ENCODE measurements at places on chromosomes 5 and 9. TPM values are rescaled to one million over a fixed set of nuclear protein-coding genes. Genes with fewer than 3 reads are reported as not detected.

GRCh38 chr9:83070261-83070660, 7.3 kb upstream of the RASEF start:
- H3K27me3 ChIP-seq = no peaks in the 10 kb centered on the region
- H3K4me3 ChIP-seq = no peak overlapping the region
- H3K27ac ChIP-seq = peak overlapping the region; percentile 17
- H3K4me1 ChIP-seq = peaks cover 13% of the 10 kb centered on the region
- no peaks in the 10 kb centered on the region for H3K36me3 ChIP-seq
- peak; percentile 85 for DNase-seq

GRCh38 chr5:68383888-68384310, 168.3 kb downstream of the PIK3R1 start:
- H3K36me3 ChIP-seq = no peaks in the 10 kb centered on the region
- no peak overlapping the region for H3K4me3 ChIP-seq
- H3K4me1 ChIP-seq = no peaks in the 10 kb centered on the region
- no peaks in the 10 kb centered on the region for H3K27me3 ChIP-seq

Gene FRRS1L
- total RNA-seq = 1.1 TPM

GRCh38 chr5:5751498-5751897, 329.0 kb downstream of the ICE1 start:
- H3K4me3 ChIP-seq = no peak overlapping the region
- no peaks in the 10 kb centered on the region for H3K36me3 ChIP-seq
- no peak for DNase-seq
- H3K27ac ChIP-seq = no peak overlapping the region

Gene CACNA1B
- total RNA-seq = 3.5 TPM

DNA sequence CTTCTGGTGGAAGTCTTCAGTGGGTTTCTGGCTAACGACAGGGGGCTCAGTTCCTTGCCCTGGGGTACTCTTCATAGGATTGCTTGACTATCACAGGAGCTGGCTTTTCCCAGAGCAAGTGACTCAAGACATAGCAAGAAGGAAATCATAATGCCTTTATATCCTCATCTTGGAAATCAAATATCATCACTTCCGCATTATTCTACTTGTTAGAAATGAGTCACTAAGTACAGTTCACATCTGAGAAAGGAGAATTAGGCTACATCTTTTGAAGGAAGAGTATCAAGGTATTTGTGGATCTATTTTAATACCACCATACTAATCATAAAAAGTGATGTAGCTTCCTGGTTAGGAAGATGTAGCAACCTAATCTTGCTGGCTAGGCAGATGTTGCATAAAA, 148.2 kb upstream of the RAI14 start:
- H3K4me1 ChIP-seq = peaks cover 15% of the 10 kb centered on the region
- H3K27ac ChIP-seq = no peak overlapping the region
- no peak overlapping the region for H3K4me3 ChIP-seq

- H3K27me3 ChIP-seq = no peaks in the 10 kb centered on the region
- no peak overlapping the region for H3K27ac ChIP-seq
These were observed 129.1 kb upstream of the FBN2 start for GRCh38 chr5:128667152-128667551.

Gene ZNF883
- 1.9 TPM for total RNA-seq

Gene LCN2
- total RNA-seq = not detected

DNA sequence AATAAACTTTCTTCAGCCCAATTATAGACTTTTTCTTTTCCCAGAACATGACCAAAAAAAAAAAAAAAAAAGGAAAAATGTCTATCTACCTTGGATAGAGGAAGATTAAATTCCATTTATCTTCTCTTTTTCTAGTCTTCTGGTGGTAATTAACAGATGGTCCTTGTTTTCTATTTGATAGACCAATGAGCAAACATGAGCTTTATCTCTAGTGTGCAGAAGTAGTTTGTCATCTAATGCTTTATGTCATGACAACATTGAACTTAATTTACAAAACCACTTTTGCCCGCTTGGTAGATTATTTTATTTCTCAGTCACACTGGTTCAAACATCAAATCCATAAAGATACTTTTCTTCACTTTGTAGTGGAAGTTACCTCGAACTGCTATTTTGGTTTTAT, 69.5 kb upstream of the ELL2 start:
- DNase-seq = no peak
- no peak overlapping the region for H3K4me3 ChIP-seq
- no peak overlapping the region for H3K27ac ChIP-seq
- H3K27me3 ChIP-seq = no peaks in the 10 kb centered on the region
- peaks cover 15% of the 10 kb centered on the region for H3K4me1 ChIP-seq

Gene XRCC4
- 15.5 TPM for total RNA-seq

Gene TRIM36
- 4.4 TPM for total RNA-seq

- no peaks in the 10 kb centered on the region for H3K27me3 ChIP-seq
- peak overlapping the region; percentile 100 for H3K27ac ChIP-seq
- H3K36me3 ChIP-seq = no peaks in the 10 kb centered on the region
- peaks cover 39% of the 10 kb centered on the region for H3K4me1 ChIP-seq
- peak; percentile 79 for DNase-seq
These were observed 480.0 kb upstream of the PAPPA start for GRCh38 chr9:115673599-115673998.

Gene TOR1A
- total RNA-seq = 67.4 TPM

DNA sequence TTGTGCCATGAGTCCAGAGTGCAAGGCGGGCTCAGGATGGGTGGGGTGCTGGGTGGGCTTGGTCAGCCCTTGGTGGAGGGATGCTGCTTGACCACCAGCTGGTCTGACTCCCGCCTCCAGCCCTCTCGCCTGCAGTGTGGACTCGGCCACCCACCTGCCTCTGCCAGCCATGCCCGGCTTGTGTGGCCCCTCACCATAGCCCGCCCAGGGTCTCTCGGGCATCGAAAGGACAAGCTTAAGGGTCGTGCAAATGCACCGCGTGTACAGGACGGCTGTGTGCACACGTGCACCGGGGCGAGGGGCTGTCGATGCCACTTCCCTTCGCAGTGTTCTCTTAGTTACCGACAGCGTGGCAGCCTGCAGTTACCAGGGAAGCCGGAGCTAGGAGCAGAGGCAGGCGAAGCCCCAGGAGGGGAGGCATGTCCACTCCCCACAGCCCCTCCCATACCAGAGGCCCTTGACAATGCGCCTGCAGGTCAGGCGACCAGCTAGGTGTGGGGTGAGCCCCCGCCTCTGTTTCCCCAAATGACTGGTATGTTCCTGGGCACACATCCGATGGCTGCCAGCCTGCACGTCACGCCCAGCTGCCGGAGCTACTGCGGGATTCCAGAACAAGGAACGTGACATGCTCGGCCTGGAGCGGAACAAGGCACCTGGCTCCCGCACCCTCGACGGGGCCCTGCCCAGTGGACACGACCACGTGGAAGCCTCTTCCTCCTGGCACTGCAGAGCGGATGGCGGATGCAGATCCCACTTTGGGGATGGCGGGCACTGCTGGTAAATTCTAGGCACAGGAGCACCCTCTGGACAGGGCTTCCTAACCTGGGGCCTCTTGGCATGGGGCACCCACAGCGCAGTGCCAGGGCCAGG, 7.8 kb downstream of the LCN9 start:
- no peaks in the 10 kb centered on the region for H3K4me1 ChIP-seq
- H3K27ac ChIP-seq = no peak overlapping the region
- no peaks in the 10 kb centered on the region for H3K36me3 ChIP-seq
- H3K27me3 ChIP-seq = no peaks in the 10 kb centered on the region
- DNase-seq = no peak

Gene INSYN2B
- 0.10 TPM for total RNA-seq

Gene PCDHA4
- total RNA-seq = 9.5 TPM

GRCh38 chr5:176652136-176652535, 4.9 kb downstream of the TSPAN17 start:
- no peak overlapping the region for H3K27ac ChIP-seq
- no peaks in the 10 kb centered on the region for H3K27me3 ChIP-seq
- H3K4me3 ChIP-seq = no peak overlapping the region
- no peaks in the 10 kb centered on the region for H3K36me3 ChIP-seq
- peaks cover 24% of the 10 kb centered on the region for H3K4me1 ChIP-seq

DNA sequence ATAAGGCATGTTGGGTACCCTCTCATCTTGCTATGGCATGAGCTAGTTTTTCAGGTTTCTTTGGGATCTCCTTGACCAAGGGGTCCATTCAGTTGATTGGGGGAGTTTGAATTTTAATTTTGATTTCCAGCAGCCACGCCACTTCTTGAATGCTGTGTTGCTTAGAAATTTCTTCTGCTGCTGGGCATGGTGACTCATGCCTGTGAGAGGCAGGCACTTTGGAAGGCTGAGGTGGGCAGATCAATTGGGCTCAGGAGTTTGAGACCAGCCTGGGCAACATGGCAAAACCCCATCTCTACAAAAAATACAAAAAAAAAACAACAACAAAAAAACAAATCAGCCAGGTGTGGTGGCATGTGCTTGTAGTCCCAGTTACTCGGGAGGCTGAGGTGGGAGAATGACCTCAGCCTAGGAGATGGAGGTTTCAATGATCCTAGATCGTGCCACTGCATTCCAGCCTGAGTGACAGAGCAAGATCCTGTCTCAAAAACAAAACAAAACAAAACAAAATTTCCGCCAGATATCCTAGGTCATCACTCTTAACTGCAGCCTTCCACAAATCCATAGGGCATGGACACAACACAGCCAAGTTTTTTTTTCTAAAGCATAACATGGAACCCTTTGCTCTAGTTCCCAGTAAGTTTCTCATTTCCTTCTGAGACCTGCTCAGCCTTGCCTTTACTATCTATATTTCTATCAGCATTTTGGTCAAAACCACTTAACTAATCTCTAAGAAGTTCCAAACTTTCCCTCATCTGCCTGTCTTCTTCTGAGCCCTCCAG, 17.7 kb downstream of the TMC1 start:
- no peak overlapping the region for H3K27ac ChIP-seq
- no peak for DNase-seq
- H3K4me1 ChIP-seq = peaks cover 13% of the 10 kb centered on the region
- H3K27me3 ChIP-seq = no peaks in the 10 kb centered on the region

Gene CATSPER3
- 0.39 TPM for total RNA-seq

DNA sequence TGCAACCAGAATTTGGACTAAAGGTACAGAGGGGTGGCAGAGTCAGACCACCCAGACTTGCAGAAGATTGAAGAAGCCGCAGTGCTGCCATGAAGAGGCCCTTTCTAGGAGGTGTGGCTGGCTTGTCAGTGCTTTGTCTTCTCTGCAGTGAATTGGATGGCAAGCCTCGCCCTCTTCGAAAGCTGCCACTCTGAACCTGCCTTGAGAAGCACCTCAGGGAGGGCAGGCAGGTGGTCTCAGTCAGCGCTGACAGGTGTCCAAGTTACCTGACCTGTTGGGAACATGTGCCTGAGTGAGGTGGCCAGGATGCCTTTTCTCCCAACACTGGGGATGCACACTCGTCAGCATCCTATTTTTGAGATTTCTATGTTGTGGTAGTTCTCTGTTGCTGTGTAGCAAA, 6.2 kb downstream of the TENT4A start:
- H3K27ac ChIP-seq = no peak overlapping the region
- no peak overlapping the region for H3K4me3 ChIP-seq
- H3K27me3 ChIP-seq = no peaks in the 10 kb centered on the region
- H3K36me3 ChIP-seq = no peaks in the 10 kb centered on the region
- peaks cover 28% of the 10 kb centered on the region for H3K4me1 ChIP-seq

GRCh38 chr5:53946405-53947100, 363.8 kb downstream of the ARL15 start:
- H3K4me3 ChIP-seq = no peak overlapping the region
- no peak overlapping the region for H3K27ac ChIP-seq
- no peaks in the 10 kb centered on the region for H3K36me3 ChIP-seq
- H3K4me1 ChIP-seq = no peaks in the 10 kb centered on the region
- peak; percentile 6 for DNase-seq
- H3K27me3 ChIP-seq = no peaks in the 10 kb centered on the region

Gene PRSS3
- total RNA-seq = not detected

DNA sequence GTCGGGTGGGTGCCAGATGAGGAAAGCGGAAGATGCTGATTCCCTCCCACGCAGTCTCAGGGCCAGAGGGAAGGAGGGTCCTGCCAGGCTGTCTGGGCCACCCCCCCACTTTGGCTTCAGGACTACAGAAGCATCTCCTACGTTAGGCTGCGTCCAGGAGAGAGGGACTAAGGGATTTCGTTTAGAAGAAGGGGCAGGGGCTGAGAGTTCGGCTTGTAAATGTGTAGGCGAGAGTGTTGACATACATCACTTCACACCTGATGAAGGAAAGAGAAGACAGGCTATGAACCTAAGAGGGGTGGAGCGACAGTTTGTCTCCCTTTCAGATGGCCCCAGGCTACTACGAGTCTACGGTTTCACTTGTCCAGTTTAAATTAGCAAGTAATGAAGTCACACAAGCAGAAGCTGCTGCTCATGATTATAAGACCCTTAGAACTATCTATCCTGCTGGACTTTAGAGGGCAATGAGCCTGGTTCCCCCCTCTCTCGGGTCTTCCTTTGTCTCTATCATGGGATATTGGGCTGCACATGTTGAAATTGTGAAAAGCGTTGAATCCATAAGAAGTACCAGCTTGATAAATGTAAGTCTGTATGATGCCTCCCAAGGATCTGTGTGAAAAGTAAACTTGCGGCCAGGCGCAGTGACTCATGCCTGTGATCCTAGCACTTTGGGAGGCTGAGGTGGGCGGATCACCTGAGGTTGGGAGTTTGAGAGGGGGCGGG, 193.0 kb downstream of the AOPEP start:
- peaks cover 51% of the 10 kb centered on the region for H3K4me1 ChIP-seq
- no peaks in the 10 kb centered on the region for H3K27me3 ChIP-seq
- H3K4me3 ChIP-seq = no peak overlapping the region
- peak overlapping the region; percentile 28 for H3K27ac ChIP-seq
- peak; percentile 81 for DNase-seq

Gene PLCXD3
- total RNA-seq = 0.55 TPM

GRCh38 chr9:73173557-73174329, 22.1 kb downstream of the ANXA1 start:
- no peak overlapping the region for H3K4me3 ChIP-seq
- no peak overlapping the region for H3K27ac ChIP-seq
- peaks cover 6% of the 10 kb centered on the region for H3K4me1 ChIP-seq
- H3K36me3 ChIP-seq = peaks cover 13% of the 10 kb centered on the region

GRCh38 chr9:134466869-134467616, 140.8 kb downstream of the RXRA start:
- no peaks in the 10 kb centered on the region for H3K36me3 ChIP-seq
- no peaks in the 10 kb centered on the region for H3K27me3 ChIP-seq
- no peaks in the 10 kb centered on the region for H3K4me1 ChIP-seq

DNA sequence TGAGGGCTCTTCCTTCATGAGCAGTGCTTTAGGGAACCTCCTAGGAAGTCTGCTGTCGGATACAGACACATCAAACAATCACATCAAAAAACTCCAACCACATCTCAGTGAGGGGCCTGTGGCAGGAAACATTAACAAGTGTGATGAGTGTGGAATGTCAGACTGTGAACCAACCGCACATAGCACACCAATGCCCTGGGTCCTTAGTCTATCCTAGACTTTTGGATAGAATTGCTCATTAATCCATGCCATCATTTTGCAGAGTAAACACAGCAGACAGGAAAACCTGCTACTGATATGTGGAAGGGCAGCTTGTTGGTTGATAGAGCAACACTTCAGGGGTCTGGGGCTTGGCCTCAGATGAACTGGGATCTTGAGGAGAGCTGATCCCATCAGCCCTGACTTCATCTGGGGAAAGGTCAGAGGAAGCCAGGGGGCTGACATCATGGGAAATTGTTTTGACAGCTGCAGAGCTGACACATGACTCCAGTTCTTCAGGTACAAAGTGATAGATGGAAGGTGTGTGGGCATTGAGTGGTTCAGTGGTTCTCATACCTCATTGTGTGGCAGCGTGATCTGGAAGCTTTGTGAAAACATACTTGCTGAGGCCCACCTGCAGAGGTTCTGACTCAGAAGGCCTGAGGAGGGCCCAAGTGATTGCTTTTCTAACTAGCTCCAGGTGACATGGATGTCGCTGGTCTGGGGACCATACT, 193.3 kb downstream of the DIRAS2 start:
- peaks cover 4% of the 10 kb centered on the region for H3K27me3 ChIP-seq
- no peaks in the 10 kb centered on the region for H3K4me1 ChIP-seq
- H3K27ac ChIP-seq = no peak overlapping the region
- no peak overlapping the region for H3K4me3 ChIP-seq

- H3K27ac ChIP-seq = no peak overlapping the region
- no peak overlapping the region for H3K4me3 ChIP-seq
- no peaks in the 10 kb centered on the region for H3K36me3 ChIP-seq
- H3K4me1 ChIP-seq = peaks cover 8% of the 10 kb centered on the region
- DNase-seq = no peak
These were observed 135.3 kb downstream of the ADAMTS12 start for GRCh38 chr5:33756491-33756890.

Data from astrocyte (in vitro differentiated cells and primary cell).